Stimulated activated CD8-positive, alpha-beta memory T cell treated with anti-CD3 and anti-CD28 coated beads, Interleukin-4, amount 100 ng/mL, for 4 hours (primary cell): ENCODE measurements at places on chromosomes 4 and X.

- DNase-seq, result no peak
Measured at GRCh38 chr4:100014616-100015015, 64.5 kb upstream of the H2AZ1 start.

GRCh38 chr4:1636490-1637211, 47.5 kb downstream of the FAM53A start:
- no peak for DNase-seq

- no peak for DNase-seq
Measured at GRCh38 chr4:40216622-40217366, 20.0 kb downstream of the RHOH start.

- DNase-seq, result no peak
Measured at GRCh38 chr4:17398805-17399204, 113.1 kb downstream of the QDPR start.

GRCh38 chrX:136318895-136319597, 18.3 kb downstream of the ADGRG4 start:
- DNase-seq, result no peak

DNA sequence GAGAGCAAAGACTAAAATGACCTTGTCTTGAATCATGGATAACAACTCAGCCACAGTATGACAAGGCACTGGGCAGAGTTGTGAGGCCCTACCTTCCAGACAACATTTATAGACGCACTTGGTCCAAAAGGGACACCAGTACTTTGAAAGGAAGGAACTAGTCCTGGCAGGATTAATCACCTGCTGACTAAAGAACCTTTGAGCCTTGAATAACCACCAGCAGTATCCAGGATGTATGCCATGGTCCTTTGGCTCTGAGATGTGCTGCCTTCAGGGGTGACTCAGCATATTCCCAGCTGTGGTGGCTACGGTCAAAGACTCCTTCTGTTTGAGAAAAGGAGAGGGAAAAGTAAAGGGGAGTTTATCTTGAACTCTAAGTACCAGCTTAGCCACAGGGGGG, 118.1 kb upstream of the PRR32 start:
- DNase-seq, result no peak
